ENCODE measurements at places on chromosomes 6 and 20.

DNA sequence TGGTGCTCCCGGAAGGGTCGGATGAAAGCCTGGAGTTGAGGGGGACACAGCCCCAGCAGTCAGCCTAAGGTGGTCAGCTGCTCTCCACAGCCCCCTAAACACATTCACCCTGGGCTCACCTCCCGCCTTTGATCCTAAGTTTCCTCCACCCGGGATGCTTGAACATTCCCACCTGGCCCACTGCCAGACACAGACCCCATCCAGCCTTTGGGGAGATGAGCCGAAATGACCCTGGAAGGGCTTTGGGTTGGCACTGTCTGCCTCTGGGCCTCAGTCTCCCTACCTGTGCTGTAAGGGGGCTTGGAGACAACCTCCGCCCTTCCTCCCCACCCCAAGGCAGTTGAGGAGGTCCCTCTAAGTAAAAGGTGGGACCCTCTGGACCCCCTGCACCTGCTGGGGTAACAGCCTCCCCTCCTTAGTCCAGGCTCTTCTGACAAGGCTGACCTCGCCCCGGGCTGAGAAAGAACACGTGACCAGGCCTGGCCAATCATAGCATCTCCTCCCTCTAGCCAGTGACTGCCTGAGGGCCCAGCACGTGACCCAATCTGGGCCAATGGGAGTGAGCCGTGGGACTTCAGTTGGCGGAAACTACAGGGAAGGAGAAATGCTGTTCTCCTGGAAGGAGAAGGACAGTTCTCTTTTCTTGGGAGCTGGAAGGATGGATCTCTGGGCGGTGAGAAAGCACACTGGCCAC is 16.9 kb upstream of the UBE2V1 start:
- DNase-seq: no peak

DNA sequence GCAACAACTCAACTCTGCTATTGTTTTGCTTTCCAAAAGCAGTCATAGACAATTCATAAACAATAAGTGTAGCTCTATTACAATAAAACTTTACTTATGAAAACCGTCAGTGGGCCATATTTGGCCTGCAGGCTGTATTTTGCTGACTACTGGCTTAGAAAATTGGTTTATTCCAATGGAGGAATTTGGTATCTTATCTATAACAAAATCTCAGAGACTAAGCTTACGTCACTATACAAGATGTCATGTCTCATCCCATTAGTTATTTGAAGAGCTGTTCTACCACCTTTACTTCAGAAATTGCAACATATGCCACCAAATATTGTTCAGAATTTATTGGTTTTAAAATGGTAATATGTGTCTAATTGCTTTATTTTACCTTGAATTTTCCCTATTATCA is 436.9 kb downstream of the HTR1B start:
- no peak for DNase-seq

- DNase-seq: no peak
Observed at GRCh38 chr6:160272707-160273106, 14.1 kb upstream of the SLC22A2 start.

GRCh38 chr6:159461998-159462397 is 231.0 kb downstream of the SOD2 start:
- DNase-seq: no peak

DNA sequence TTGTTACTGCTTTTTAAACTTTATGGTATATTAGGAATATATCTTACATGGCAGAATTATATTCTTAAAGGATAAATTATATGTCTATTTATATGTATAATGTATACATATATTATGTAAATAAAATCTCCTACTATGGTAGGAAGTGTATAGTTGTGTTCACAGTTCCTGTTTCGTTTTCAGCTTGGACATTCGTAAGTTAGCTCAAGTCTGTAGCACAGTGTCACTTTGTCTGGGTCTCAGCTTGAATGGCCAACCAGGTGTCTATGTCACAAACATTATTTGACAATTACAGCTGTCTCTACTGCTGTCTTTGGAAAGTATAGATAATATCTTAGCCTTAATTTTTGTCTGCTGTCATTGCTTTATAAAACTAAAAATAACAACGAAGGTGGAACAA is 303.9 kb downstream of the CDKAL1 start:
- DNase-seq: no peak
